Hepatocyte (in vitro differentiated cells): ENCODE measurements at places on chromosomes 3 and 15. TPM values are rescaled to one million over a fixed set of nuclear protein-coding genes. Genes with fewer than 3 reads are reported as not detected.

The GOLGA6B gene
- total RNA-seq = 0.08 TPM in 1 of 2 replicates, not detected in the other

DNA sequence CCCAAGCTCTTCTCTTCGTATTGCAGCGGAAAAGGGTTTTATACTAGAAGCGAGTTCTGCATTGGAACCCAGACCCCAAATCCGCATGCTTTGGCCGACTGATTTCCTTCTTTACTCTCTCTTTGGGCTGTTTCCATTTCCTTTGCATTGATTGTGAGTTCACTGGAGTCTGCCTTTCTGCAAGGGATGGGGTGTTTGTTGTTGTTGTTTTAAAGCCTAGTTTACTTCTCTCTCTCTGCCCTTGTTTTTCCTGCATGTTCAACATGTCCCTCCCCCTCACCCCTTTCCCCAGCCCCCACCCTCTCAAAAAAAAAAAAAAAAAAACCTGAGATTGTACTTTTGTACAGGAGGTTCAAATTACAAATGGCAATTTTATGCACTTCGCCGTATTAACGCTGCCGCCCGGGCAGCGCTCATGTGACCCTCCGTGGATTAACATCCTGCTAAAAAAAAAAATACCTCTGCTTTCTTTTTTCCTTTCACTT lies 2.2 kb downstream of the NR2F2 start:
- H3K4me1 ChIP-seq = peaks cover 19% of the 10 kb centered on the region
- H3K4me3 ChIP-seq = peak overlapping the region; percentile 61
- H3K36me3 ChIP-seq = no peaks in the 10 kb centered on the region

The ACP3 gene
- total RNA-seq = 7.7 TPM in 2 replicates

DNA sequence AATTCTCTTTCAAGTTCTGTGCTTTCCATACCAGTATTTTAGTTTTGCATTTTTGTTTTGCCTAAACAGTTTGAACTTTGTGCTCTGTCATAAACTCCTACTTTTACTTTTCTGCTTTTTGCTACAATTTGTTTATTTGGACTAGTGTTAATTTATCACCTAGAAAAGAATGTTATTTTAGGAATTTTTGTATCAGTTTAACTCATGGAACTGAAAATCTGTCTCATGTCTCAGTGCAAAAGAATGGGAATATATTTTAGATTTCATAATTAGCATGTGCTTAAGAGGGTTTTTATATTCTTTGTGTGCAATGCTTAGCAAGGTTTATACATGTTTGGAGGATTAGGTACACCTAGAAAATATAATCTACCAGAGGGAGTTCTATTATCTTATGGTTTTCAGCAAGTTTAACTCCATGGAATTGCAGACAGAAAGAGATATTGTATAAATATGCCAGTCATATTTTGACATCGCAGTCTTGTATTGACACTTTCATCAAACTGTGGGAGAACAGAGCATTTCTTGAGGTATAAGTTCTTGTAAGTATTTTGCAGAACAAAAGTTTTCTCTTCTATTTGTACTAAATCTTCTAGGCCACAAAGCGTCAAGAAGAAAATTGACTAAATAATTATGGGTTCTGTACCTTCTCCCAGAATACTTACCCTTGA lies 409.9 kb downstream of the RBMS3 start:
- H3K27ac ChIP-seq = no peak overlapping the region
- H3K36me3 ChIP-seq = no peaks in the 10 kb centered on the region
- no peaks in the 10 kb centered on the region for H3K27me3 ChIP-seq
- H3K4me3 ChIP-seq = no peak overlapping the region
- peaks cover 39% of the 10 kb centered on the region for H3K4me1 ChIP-seq
- DNase-seq = no peak

The SCAP gene
- 73.8 and 94.8 TPM in 2 replicates for total RNA-seq

DNA sequence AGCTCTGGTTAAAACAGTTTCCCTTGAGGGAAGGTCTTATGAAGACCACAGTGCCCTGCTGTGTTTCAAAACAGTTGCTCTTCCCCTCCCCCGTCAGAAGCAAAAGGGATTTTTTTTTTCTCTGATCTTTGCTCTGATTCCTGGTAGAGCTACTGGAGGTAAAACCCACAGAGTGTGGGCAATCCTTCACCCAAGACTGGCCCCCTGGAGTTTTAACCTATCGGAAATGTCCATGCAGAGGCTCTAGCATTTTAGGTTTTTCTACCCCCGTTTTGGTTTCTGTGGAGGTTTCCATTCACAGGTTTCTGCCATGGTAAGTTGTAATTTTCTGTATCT lies 27.7 kb downstream of the GRM2 start:
- no peak overlapping the region for H3K27ac ChIP-seq
- no peak for DNase-seq
- H3K4me3 ChIP-seq = no peak overlapping the region
- peaks cover 15% of the 10 kb centered on the region for H3K27me3 ChIP-seq
- no peaks in the 10 kb centered on the region for H3K4me1 ChIP-seq
- no peaks in the 10 kb centered on the region for H3K36me3 ChIP-seq

GRCh38 chr3:119352034-119352609 lies 57.9 kb downstream of the ARHGAP31 start:
- no peak overlapping the region for H3K4me3 ChIP-seq
- H3K27ac ChIP-seq = peak overlapping the region; percentile 61
- H3K4me1 ChIP-seq = peaks cover 22% of the 10 kb centered on the region
- no peaks in the 10 kb centered on the region for H3K27me3 ChIP-seq
- H3K36me3 ChIP-seq = no peaks in the 10 kb centered on the region

The GP9 gene
- not detected in 2 replicates for total RNA-seq

The GTPBP8 gene
- 19.1 and 21.5 TPM in 2 replicates for total RNA-seq

- no peak for DNase-seq
- H3K27ac ChIP-seq = no peak overlapping the region
- H3K4me1 ChIP-seq = no peaks in the 10 kb centered on the region
- H3K36me3 ChIP-seq = no peaks in the 10 kb centered on the region
Observed at GRCh38 chr3:69411346-69411745, 25.5 kb upstream of the FRMD4B start.
